Stimulated activated memory B cell treated with anti-CD40 and anti-IgM and Interleukin-4, amounts not matched to agents 10 μg/mL and 1 μg/mL and 100 μg/mL, for 72 hours (primary cell): ENCODE measurements at places on chromosomes 16 and 17.

GRCh38 chr17:1229349-1229899 is 40.8 kb upstream of the BHLHA9 start:
- peak; percentile 74 for ATAC-seq

- ATAC-seq, result no peak
Observed at GRCh38 chr16:55565086-55565485, 1.4 kb upstream of the CAPNS2 start.

GRCh38 chr17:45326626-45327025 is 9.8 kb upstream of the MAP3K14 start:
- ATAC-seq, result no peak

DNA sequence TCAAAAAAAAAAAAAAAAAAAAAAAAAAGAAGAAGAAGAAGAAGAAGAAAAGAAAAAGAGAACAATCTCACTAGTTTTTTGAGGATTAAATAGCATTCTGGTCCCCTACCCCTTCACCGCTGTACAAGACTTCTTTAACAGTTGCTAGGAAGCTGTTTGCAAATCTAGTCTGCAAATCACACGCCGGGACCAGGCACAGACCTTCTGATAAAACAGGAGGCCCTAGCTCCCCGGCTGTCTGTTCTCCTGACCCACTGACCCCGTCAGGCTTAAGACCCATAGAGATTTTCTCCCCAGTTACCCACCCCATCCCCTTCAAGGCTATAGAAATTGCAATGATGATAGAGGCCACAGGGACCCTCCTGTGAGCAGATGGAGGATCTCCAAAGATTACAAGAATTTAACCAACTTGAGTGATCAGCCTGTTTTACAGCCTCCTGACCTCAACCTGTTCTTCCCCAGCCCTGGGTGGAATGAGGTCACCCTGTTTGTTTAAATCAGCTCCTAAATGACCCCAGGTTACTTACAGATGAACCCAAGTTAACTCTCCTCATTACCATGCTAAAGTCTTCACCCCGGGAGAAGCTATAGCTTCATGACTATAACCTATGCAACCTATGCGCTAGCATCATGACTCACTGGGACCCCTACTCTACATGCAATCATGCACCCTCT is 11.8 kb upstream of the SULT1A1 start:
- ATAC-seq, result no peak

GRCh38 chr17:27324771-27325339 is 30.9 kb downstream of the WSB1 start:
- ATAC-seq, result no peak

GRCh38 chr17:30234964-30235363 is 533 bp downstream of the SLC6A4 start:
- ATAC-seq, result peak; percentile 76

DNA sequence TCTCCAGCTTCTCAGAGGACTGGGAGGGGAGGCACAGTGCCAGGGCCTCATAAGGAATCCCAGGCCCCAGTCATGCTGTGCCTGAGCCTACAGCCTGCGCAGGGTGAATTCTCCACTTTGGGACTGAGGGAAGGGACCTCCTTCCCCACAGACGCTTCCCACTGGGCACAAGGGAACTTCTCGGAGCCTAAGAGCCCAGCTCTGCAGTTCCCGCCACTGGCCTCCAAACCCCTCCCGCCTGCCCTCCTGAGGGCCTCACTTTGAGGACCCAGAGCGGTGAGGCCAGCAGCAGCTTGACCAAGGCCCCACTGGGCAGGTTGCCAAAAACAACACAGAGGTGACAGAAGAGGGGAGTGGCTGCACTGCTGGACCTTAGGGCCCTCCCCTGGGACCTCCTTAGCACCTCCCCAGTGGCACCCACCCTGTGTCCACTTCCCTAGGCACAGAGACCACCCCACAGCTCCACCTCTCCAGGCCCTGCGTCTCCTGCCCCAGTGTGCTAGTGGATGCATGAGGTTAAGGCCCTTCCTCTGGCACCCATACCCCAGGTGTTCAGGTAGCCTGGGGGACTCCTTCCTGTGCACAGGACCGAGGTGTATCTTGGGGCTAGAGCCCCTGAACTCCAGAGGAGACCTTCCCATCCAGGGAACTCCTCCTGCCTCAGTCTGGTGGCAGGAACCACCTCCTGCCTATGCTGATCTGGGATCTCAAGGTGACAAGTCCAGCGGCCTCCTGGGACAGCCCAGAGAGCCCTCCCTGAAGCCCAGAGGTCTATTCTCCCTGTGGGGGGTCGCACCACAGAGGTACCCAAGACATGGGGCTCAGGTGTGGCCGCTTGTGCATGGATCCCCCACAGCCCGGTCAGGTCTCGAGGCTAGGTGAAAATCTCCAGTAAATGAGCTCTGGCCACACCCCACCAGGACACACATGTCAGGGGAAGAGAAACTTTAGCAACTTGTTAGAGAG is 3.4 kb downstream of the CASKIN2 start:
- ATAC-seq, result no peak

- no peak for ATAC-seq
Observed at GRCh38 chr17:80908776-80909175, 82.9 kb upstream of the CHMP6 start.

DNA sequence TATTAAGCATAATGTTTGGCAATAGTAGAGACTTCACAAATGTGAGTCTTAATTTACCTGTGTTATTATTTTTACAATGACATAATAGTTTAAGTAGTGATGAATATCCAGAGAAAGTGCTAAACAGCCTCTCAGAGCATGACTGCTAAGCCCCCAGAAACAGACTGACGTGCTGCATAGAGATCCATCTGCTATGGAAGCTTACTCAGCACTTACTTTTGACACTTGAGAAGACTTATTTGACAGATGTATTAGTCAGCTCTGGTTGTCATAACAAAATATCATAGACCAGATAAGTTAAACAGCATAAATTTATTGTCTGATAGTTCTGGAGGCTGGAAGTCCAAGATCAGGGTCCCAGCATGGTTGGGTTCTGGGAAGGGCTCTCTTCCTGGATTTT is 334.9 kb upstream of the MON1B start:
- no peak for ATAC-seq

DNA sequence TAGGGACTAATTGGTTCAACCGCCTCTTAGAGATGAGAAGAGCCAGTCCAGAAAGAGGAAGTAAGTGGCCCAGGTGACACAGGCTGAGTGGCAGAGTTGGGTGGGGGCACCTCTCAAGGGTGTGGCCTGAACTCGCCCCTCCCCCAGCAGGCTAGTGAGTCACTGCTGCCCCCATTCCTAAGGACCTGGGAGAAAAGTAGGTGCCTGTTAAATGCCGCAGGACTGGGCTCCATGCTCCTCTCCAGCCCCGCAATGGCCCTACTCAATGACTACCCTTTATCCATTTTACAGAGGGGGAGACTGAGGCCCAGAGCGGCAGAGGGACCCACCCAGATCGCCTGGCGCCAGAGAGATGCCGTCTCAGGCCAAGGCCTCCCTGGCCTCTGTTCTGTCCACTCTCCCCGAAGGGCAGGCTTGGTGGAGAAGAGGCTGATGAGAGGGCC is 8.1 kb downstream of the TMEM235 start:
- ATAC-seq, result peak; percentile 64

- no peak for ATAC-seq
Observed at GRCh38 chr16:30017277-30017656, 5.7 kb upstream of the C16orf92 start.

GRCh38 chr17:9509236-9509816 is 66.3 kb downstream of the STX8 start:
- ATAC-seq, result no peak

GRCh38 chr16:397736-398332 is 835 bp downstream of the NME4 start:
- ATAC-seq, result no peak

GRCh38 chr16:16014329-16015224 is 65.2 kb downstream of the ABCC1 start:
- no peak for ATAC-seq
